ENCODE measurements at places on chromosomes 3 and 15.

GRCh38 chr3:148150141-148150540 is 547.6 kb upstream of the AGTR1 start:
- DNase-seq, result no peak

GRCh38 chr3:14632442-14632930 is 19.1 kb upstream of the CCDC174 start:
- DNase-seq, result no peak

GRCh38 chr3:50317300-50317699 is 5.2 kb downstream of the HYAL2 start:
- DNase-seq, result no peak

DNA sequence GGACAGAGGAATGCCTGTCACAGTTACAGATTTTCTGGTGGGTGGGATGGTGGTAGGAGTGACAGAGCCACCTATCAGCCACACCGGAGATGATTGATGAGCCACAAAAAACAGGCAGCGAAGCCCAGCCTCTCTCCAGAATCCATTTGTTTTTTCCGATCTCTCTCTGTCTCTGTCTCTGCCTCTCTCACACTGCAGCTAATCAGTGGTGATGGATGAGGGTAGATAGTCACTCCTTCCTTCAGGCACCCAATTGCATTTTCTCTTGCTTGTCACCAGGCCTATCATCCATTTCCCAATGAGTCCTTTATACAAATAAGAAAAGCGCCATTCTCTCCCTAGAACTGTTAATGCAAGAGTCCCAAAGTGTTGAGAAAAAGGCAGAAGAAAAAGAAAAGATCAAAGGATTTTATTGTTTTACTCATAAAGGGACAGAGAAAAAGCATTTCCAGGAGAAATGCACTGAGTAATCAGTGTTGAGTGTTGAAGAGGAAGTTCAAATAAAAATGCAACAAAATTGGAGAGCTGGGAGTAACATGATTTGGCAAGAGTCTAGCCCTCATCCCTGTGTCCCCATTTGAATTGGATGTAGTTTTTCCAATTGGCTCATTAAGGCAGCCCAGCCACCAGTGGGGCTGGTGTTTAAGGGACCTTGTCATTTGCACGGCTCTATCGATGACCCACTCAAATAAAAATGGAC is 1089.3 kb downstream of the TUSC7 start:
- no peak for DNase-seq

DNA sequence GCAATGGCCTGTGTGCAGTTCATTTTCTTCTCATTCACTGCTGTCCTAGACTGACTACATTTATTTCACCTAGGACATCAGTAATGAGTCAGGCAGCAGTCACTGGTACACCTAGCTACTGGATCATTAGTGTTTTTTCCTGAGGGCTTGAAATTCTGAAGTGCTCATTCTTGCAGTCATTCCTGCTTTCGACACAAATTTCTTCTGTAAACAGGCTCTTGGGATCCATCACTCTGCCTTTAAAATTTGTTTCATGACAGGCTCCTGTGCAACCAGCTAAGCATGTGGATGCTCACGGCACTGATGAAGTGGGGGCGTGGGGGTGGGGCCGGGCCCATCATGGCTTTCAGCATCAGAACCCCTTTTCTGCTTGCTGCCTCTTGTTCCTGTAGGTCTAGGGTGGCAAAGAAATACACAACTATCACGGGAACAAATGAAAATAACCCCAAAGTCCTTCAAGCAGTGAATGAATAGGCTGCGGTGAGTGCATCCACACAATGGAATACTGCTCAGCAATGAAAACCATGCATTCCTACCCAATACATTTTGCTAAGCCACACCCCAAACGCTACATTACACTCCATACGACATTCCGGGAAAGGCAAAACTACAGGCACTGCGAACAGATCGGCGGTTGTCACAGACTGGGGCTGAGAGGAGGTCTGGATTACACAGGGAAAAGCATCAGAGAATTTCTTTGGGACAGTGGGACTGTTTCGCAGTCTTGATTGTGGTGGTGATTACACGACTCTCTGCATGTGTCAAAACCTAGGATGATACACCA is 9.3 kb upstream of the MELTF start:
- DNase-seq, result no peak

GRCh38 chr3:113571360-113571759 is 39.0 kb downstream of the SIDT1 start:
- DNase-seq, result no peak

DNA sequence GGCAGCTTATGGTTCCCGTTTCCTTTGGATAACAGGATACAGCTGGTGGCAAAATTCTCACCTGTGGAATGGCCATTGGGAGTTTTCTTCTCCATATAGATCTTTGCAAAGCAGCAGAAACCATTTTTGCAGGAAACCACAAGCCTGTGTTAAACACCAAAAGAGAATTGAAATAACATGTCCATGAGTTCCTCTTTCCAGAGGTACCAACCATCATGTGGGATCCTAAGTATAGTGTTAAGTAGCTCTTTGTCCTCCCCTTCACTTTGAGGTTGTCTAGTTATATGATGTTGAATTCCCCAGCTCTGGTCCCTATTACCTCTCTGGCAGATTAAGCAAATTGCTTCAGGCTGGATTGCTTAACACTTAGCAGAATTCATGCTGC is 94.9 kb downstream of the AKAP13 start:
- no peak for DNase-seq

- DNase-seq, result no peak
Observed at GRCh38 chr3:23590424-23591273, 215.1 kb upstream of the UBE2E1 start.

DNA sequence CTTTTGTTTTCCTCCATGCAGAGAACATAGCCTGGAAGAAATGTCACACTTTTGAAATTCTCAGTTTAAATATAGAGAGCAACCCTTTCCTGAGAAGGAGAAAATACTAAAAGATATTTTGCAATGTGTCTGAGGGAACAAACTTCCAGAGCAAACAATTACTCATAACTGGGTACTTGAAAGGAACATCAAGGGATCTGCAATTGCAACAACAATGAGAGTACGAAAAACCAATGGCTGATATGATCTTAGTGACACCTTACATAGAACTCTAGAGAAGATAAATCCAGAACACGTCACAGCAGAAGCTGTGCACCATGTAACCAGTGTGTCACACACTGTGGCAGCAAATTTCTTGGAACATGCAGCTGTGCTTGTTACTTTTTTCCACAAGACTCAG is 14.6 kb upstream of the ARPP21 start:
- no peak for DNase-seq

DNA sequence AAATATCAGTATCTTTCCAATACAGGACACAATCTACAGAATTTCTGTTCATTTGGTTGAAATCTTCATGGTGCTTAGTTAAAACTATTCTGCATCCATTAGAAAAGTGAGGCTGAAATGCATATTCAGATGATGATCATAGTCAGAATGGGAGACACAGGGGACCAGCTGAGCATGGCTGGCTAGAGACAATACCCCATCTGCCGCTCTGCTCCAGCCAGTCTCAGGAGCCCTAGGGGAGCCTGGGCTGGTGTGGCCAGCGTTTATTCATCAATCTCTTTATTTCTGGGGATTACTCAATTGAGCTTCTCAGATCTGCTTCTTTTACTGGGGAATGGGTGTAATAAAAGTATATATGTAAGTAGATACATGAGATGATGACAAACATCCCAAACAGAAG is 470.9 kb upstream of the CDIN1 start:
- no peak for DNase-seq

DNA sequence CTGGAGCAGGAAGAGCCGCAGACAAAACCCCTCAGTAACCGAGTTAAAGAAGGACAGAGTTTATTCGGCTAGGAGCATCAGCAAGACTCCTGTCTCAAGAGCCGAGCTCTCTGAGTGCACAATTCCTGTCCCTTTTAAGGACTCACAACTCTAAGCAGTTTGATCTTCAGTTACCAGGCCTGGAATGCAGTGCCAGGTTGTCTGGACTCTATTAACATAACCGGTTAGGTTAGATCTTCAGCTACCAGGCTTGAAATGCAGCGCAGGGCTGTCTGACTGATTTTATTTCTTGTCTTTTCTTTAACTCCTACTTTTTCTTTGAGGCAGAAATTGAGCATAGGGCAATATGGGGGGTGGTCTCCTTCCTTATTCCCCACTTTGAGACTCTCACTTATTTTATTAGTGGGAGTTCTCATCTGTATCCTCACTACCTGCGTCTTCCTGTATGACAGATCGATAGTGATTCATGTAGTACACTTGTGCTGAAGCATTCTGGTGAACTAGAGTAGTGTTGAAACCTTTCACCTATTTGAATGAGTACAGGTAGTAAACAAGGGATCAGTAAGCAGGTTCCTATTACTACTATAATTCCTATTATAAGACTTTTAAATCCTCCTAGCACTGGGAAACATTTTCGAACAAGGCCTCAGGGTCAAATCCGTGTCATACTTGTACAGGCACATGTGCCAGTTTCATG is 325.0 kb downstream of the CGGBP1 start:
- DNase-seq, result no peak

- no peak for DNase-seq
Observed at GRCh38 chr3:65664931-65665330, 373.8 kb downstream of the MAGI1 start.

- no peak for DNase-seq
Observed at GRCh38 chr3:196163666-196164493, 47.3 kb downstream of the ZDHHC19 start.

DNA sequence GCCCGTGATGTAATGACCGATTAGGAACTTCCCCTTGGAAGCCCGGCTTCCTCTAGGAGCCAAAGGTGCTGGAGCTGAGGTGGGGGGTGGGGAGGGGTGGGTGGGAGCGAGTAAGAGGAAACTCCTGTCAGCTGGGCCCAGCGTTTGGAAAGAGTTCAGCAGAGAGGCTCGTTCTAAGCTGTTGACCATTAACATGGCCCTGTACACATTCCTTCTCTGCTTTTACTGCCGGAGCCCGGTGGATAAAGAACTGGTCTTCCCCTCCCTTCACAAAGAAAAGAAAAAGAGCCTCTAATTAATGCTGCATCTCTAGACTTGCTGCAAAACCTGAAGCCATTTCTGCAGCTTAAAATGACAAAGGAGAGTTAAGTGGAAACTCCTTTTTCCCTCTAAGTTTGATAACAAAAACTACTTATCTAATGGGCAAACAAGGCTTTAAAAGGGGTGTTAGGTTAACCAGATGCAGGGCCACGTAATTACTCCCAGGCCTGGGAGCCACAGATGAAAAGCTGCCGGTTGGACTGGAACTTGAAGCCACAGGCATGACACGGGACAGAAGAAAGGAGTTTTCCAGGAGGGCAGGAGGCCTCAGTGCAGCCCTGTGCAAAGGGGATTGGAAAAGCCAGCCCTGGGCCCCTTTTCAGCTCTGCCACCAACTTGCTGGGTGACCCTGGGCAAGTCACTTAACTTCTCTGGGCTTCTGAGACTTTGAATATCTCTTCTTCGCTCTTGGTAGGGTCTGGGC is 71.3 kb downstream of the SMAD6 start:
- no peak for DNase-seq

DNA sequence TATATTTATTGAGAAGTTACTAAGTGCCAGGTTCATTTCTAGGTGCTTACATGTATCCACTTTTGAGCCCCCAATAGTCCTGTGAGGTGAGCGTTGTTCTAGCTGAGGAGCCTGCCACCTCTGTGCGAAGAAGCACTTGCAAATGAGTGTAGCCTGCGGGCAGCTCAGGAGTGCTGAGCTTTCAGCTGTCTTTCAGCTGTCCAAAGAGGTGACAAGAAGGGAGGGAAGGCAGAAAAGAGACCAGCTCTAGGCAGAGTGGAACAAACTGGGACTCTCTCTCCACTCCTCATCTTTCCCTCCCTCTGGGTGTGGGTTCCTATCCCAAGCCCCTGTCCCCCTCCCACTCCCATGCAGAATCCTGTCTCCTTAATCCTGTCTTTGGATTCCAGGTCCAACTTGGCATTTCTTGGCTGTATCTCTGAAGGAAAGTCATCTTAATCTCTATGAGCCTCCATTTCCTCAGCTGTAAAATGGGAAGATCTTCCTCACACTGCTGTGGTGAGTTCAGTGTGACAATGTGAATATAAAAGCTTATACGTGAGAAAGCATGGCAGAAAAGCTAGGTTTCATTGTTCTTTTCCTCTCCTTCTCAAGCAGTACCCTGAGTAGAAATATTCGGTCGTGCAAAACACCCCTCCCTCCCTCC is 6.7 kb upstream of the SRP14 start:
- DNase-seq, result no peak

DNA sequence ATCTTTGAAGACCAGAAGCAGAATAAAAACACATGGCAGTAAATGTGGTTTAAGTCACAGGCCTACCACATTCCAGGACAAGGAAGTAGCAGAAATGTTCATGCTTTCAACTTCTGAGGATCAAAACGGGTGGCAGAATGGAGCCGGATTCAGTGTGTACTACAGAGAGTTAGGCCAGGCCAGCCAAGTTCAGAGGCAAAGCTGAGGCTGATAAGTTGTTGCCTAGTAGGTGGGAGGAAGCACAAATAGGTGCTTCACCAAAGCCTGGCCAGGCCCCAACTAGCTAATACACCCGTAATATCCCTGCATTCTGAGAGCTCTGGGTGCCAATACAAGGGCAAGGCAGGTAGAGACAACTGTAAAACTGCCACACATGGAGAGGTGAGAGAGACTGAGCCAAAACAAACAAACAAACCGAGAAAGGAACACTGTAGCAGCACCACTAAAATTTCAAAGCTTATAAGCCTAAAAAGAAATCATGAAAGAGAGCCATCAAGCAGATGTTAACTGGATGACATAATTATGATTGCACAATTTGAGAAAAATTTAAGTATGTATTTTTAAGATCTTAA is 156.4 kb upstream of the CBLB start:
- no peak for DNase-seq

GRCh38 chr15:58785355-58785754 is 14.3 kb downstream of the MINDY2 start:
- no peak for DNase-seq

DNA sequence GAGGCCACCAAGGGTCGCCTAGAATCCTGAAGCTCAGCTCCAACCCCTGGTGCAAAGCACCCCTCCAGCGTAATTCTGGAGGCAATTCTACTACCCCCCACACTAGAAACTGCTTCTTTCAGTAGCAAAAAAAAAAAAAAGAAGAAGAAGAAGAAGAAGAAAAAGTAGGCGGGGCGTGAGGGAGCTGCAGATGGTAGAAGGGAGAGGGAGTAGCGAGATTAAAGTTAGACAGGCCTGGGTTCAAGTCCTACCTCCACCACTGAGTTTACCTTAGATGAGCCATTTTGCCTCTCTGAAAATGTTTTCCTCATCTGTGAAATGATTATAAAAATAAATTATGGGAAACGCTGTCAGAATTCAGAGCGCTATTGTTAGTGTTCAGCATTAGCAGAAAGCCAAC is 913 bp downstream of the FAM174B start:
- no peak for DNase-seq

DNA sequence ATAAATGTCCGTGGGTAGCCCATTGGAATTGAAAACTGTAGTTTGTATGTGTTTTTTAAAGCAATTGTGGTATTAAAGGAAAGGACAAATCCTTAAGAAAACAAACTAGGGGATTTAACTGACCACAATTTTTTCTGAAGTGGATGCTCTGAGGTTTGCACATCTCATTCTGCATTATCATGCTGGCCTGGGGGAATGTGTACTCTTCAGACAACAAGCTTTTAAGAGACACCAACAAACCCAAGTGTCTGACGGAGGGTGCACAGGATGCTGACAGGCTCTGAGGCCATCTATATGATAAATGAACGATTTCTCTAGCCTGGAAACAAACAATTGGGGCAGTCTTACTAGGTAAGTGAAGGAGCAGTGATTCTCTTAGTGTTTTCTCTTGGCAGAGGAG is 9.1 kb downstream of the LINS1 start:
- DNase-seq, result no peak

All from effector CD4-positive, alpha-beta T cell (primary cell).